ENCODE measurements at places on chromosomes 3 and 15.
A peak's percentile ranks its signal among the peaks of the same experiment; 100 is the strongest.

- peaks cover 6% of the 10 kb centered on the region for H3K36me3 ChIP-seq
- H3K27me3 ChIP-seq, result peaks cover 5% of the 10 kb centered on the region
- H3K4me1 ChIP-seq, result no peaks in the 10 kb centered on the region
- no peak overlapping the region for H3K27ac ChIP-seq
These were observed 51.0 kb upstream of the STT3B start for GRCh38 chr3:31481697-31482096.

- H3K4me1 ChIP-seq, result no peaks in the 10 kb centered on the region
- H3K4me3 ChIP-seq, result no peak overlapping the region
- no peaks in the 10 kb centered on the region for H3K36me3 ChIP-seq
- DNase-seq, result no peak
- peaks cover 3% of the 10 kb centered on the region for H3K27me3 ChIP-seq
- no peak overlapping the region for H3K27ac ChIP-seq
These were observed 250.1 kb downstream of the DIPK2A start for GRCh38 chr3:144221761-144222160.

- DNase-seq, result no peak
- H3K4me3 ChIP-seq, result no peak overlapping the region
- H3K4me1 ChIP-seq, result no peaks in the 10 kb centered on the region
- peaks cover 2% of the 10 kb centered on the region for H3K27me3 ChIP-seq
- H3K27ac ChIP-seq, result no peak overlapping the region
These were observed 51.6 kb downstream of the LINGO1 start for GRCh38 chr15:77580996-77581682.

DNA sequence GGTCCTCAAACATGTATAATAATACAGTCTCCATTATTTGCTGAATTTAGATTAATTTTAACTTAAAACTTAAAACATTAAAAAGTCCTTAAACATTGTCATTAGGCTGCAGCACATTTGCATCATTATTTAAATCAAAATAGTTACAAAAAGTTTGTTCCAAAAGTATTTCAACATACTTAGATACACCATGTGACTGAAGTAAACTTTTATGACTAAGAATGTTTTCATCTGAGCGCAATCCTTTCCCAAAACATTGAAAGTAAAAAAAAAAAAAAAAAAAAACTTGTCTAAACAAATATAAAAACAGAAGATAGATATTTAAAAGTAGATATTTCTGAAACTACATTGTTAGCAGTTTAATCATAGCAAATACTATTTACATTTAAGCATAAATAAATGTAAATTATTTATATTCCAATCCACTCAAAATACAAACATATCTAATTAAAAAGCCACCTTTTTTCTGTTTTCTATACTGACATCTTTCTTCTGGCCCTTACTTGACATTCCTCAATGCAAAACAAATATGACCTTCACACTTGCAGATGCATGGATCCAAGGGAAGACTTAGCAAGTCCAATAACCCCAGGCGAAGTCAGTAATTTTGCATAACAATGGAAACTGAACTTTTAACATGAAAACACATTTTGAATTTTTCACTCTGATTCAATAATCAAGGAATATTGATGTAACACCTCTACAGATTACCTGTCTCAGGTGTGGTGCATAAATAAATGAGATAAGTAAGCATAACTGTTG is 10.3 kb downstream of the FAM227B start:
- DNase-seq, result no peak
- H3K4me1 ChIP-seq, result no peaks in the 10 kb centered on the region
- peaks cover 2% of the 10 kb centered on the region for H3K36me3 ChIP-seq
- no peak overlapping the region for H3K4me3 ChIP-seq

DNA sequence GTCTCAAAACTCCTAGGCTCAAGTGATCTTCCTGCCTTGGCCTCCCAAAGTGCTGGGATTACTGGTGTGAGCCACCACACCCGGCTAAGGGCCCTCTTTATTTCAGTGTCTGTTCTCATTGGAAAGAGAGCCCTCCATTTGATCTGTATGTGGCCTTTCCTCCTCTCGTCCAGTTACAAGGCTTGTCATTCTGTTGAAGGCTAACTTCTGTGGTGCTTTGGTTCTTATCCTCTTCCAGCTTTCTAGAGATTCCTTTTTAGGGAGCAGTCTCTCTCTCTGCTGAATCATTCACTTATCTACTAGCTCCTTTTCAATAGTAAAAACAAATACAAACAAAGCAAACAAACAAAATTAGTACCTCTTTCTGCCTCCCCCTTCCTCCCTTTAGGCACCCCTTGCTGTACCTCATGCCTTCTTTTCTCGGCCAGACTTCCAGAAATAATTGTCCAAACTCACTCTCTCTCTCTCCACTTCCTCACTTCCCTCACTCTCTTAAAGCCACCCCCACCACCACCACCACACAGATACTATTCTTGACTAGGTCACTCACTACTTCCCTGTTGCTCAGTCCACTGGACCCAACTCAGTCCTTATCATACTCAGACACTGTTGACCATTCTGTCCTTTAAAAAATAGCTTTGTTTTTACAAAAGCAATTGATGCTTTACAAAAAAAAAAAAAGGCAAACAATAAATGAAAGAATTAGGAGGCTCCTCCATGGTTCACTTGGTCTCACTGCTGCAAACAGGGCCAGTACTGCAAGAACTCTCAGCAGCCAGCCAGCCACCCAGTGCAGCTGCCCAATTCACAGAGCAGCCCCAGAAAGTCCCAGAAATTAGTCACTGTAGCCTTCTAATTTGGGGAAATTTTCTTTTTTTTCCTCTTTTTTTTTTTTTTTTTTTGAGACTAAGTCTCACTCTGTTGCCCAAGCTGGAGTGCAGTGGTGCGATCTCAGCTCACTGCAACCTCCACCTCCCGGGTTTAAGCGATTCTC is 31.7 kb upstream of the RAB11A start:
- H3K4me1 ChIP-seq, result peaks cover 17% of the 10 kb centered on the region
- no peak overlapping the region for H3K4me3 ChIP-seq
- H3K27me3 ChIP-seq, result peaks cover 4% of the 10 kb centered on the region

DNA sequence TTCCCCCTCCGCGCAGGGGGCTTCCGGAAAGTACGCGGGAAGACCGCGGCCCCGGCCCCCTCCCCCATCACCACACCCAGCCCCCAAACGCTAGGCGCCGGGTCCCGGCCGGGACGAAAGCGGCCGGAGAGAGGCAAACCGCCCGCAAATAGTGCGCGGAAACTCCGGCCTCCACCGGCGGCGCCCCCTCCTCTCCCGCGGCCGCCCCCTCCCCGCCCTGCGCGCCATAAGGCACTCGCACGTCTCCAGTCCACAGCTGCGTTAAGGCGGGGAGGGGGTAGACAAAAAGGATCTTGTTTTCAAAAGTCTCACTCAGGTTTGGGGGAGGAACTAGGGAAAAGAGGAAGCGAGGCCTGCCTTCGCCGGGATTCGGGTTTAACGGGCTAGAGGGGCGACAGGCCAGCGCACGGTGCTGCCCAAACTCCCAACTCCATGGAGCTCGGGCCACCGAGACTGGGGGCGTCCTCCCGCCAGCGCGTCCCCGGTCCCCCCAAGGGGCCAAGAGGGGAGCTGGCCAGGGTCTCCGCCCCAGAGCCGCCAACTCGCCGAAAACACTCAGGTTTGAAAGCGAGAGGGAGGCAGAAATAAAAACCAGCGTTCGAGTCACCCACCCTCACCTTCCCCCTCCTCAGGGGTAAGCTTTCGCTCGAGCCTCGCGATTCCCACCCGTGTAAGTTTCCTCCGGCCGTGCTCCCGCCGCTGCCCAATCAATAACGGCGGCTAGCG is 1.8 kb downstream of the ANP32A start:
- H3K36me3 ChIP-seq, result peaks cover 23% of the 10 kb centered on the region
- H3K4me3 ChIP-seq, result peak overlapping the region; percentile 98
- DNase-seq, result no peak
- no peaks in the 10 kb centered on the region for H3K27me3 ChIP-seq

DNA sequence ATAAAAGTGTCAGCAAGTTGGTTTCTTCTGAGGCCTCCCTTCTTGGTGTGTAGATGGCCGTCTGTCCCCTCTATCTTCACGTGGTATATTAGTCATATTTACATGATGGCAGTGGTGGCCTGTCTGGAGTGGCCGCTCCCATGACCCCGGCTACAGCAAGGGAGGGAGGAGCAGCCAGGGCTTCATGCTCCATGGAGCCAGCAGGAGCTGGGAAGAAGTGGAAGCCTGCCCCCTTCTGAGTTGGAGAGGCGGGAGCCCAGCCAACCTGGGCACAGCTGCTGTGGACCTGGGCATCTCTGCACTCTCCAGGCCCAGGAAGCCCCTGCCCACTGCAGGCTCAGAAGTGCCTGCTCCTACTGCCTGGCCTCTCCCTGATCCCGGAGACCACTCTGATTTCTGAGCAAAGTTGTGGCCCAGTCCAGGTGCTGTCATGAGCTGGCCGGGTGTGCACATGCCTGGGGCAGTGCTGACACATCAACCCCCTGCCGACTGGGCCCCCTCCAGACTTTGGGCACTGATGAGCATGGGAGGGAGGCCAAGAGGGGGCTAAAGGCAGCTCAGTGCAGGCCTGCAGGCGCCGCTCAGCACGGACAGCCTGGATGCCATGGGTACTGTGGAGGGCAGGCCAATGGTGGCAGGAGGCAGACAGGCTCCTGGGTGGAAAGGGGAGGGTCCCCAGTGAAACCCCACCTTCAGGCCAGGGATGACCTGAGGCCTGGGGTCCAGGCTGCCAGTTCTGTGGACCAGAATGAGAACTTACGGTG is 84.8 kb downstream of the SERPINI1 start:
- no peak for DNase-seq
- no peak overlapping the region for H3K27ac ChIP-seq
- H3K4me3 ChIP-seq, result no peak overlapping the region
- H3K4me1 ChIP-seq, result no peaks in the 10 kb centered on the region
- peaks cover 2% of the 10 kb centered on the region for H3K27me3 ChIP-seq
- no peaks in the 10 kb centered on the region for H3K36me3 ChIP-seq

- H3K4me1 ChIP-seq, result no peaks in the 10 kb centered on the region
- H3K27ac ChIP-seq, result no peak overlapping the region
- DNase-seq, result no peak
- no peaks in the 10 kb centered on the region for H3K27me3 ChIP-seq
These were observed 721.4 kb upstream of the NR2F2 start for GRCh38 chr15:95609096-95609495.

- no peak overlapping the region for H3K4me3 ChIP-seq
- H3K36me3 ChIP-seq, result no peaks in the 10 kb centered on the region
- H3K4me1 ChIP-seq, result no peaks in the 10 kb centered on the region
- no peak overlapping the region for H3K27ac ChIP-seq
These were observed 46.4 kb downstream of the DRD3 start for GRCh38 chr3:114132500-114132899.

- H3K36me3 ChIP-seq, result no peaks in the 10 kb centered on the region
- H3K4me1 ChIP-seq, result no peaks in the 10 kb centered on the region
- H3K4me3 ChIP-seq, result no peak overlapping the region
- H3K27me3 ChIP-seq, result no peaks in the 10 kb centered on the region
These were observed 158.0 kb downstream of the CLSTN2 start for GRCh38 chr3:140092848-140093536.
